ENCODE measurements at places on chromosomes 2 and 18. TPM values are rescaled to one million over a fixed set of nuclear protein-coding genes. Genes with fewer than 3 reads are reported as not detected.
A peak's percentile ranks its signal among the peaks of the same experiment; 100 is the strongest.

Gene AGXT
- total RNA-seq: not detected

Gene RAPGEF4
- total RNA-seq: 0.87 TPM

Gene THSD7B
- total RNA-seq: under 0.01 TPM

Gene TRIM43
- total RNA-seq: not detected

Gene PJVK
- total RNA-seq: 1.6 TPM

Gene ADRA2B
- not detected for total RNA-seq

Gene HTR2B
- total RNA-seq: not detected

Gene COL4A4
- total RNA-seq: 0.55 TPM

Gene SMAD7
- total RNA-seq: 7.9 TPM

DNA sequence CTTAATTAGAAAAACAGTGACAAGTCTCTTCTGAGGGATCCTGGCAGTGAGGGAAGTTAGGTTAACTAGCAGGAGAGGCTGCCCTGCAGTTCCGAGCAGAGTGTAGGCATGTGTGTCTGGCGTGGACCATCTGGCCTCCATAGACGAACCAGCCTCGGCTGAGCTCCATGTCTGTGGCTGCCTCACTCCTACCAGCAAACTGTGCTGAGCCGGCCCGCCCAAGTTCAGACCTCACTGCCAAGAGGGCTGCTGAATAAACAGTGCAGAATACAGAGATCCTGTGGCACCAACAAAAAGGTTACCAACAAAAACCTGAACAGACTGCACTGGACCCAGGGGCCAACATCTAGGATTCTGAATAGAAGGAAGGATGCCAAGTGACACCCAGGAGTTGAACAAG lies 27.3 kb downstream of the INO80C start:
- H3K4me1 ChIP-seq: peaks cover 14% of the 10 kb centered on the region
- no peaks in the 10 kb centered on the region for H3K27me3 ChIP-seq
- H3K4me3 ChIP-seq: no peak overlapping the region
- DNase-seq: no peak

GRCh38 chr2:180733330-180733729 lies 247.1 kb upstream of the UBE2E3 start:
- no peak overlapping the region for H3K27ac ChIP-seq
- no peak overlapping the region for H3K4me3 ChIP-seq
- H3K27me3 ChIP-seq: no peaks in the 10 kb centered on the region
- H3K36me3 ChIP-seq: no peaks in the 10 kb centered on the region

DNA sequence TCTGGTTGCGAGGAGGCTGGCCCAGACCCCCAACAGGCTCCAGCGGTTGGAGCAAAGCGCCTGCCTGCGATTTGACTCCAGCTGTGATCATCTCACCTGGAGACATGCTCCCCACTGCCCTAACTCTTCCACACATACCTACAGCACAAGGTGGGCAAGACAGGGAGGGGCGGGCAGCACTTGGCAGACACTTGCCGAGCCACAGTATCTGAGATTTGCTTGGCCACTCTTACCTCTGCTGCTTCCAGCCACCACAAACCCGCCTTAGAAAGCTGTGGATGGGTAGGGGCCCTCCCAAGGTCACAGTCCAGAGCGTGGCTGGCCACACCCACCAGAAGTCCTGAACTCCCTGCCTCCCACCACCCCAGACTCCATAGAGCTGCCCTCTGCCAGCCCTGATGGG lies 8.2 kb downstream of the CYP26B1 start:
- H3K4me1 ChIP-seq: peaks cover 11% of the 10 kb centered on the region
- H3K4me3 ChIP-seq: no peak overlapping the region
- H3K27ac ChIP-seq: no peak overlapping the region
- no peaks in the 10 kb centered on the region for H3K36me3 ChIP-seq
- H3K27me3 ChIP-seq: no peaks in the 10 kb centered on the region

DNA sequence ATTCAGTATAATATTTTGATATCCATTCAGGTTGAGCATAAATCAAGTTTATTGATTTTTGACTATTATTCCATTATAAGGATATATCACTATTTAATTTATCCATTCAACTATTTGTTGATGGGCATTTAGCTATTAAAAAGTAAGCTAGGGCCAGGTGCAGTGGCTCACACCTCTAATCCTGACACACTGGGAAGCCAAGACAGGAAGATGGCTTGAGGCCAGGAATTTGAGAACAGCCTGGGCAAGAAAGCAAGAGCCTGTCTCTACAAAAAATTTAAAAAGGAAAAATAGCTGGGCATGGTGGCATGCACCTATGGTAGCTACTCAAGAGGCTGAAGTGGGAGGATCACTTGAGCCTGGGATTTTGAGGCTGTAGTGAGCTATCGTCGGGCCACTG lies 183.5 kb downstream of the HNMT start:
- no peak overlapping the region for H3K4me3 ChIP-seq
- H3K36me3 ChIP-seq: no peaks in the 10 kb centered on the region
- DNase-seq: no peak

DNA sequence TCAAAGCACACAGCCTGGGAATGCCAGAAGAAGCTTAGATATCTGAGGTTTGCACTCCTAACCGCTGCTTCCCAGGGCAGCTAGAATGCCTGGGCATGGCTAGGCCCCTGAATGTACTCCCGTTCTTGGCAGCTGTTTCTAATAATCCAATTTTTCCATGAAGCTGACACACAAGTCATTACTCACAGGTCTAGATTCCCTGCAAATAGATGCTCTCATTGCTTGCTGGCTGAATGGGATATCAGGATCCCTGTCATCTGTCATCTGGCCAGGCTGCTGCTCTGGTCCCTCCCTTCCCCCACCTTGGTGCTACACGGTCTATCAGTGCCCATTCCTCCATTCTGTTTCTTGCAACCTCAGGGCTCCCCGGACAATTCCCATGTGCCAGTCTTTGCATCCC lies 40.7 kb upstream of the TEX51 start:
- H3K27ac ChIP-seq: no peak overlapping the region
- DNase-seq: no peak
- 0 out of 2 replicates have a peak, but pooled peaks cover 5% of the 10 kb centered on the region for H3K27me3 ChIP-seq
- no peak overlapping the region for H3K4me3 ChIP-seq
- H3K36me3 ChIP-seq: no peaks in the 10 kb centered on the region

DNA sequence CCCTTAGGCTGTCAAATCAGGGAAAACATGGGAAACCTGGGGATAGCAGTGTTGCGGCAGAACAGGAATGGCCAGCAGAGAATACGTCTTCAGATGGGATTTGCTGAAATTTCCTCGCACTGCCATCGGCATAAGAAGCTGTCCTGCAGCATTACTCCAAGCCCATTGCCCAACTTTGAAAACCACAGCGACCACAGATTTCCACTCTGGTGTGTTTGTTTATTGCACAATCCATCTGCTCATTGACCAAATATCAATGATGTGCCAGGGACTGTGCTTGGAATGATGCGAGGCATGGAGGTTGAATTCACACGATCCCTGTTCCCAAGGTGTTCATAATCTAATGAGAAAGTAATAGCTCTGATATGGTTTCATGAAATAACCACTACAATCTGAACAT lies 383.3 kb upstream of the MYT1L start:
- H3K27ac ChIP-seq: no peak overlapping the region
- H3K36me3 ChIP-seq: no peaks in the 10 kb centered on the region
- H3K27me3 ChIP-seq: peaks cover 68% of the 10 kb centered on the region

DNA sequence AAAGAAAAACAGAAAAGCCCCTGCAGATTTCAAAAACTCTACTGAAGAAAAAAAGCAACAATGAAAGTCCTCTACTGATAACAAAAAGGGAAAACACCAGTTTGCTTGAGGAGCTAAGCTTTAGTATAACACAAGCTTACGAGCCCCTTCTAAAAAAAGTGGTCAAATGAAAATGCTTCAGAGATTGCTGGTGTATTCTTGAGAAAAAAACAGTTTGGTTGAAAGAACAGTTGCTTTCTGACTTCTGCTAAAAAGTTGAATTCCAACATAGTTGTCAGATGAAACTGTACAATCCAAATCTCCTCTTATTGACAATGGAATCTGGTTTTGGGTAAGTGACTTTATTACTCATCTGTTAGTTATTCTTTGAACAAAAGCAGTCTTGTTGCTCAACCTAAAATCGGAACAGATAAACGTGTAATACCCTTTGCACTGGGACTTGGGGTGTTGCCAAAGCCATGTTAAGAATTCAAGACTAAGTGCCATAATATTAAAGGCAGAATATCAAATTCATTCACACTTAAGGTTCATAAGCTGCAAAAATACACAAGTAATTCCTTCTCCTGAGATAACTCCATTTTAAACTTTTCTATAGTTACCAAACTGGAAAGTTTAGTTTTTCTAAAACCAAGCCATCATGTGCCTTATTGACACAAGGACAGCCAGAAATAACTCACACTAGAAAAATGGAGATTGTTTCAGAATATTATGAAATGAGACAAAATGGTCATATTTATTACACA lies 45.3 kb upstream of the SPAG16 start:
- H3K36me3 ChIP-seq: no peaks in the 10 kb centered on the region
- peak overlapping the region; percentile 51 for H3K4me3 ChIP-seq
- peaks cover 26% of the 10 kb centered on the region for H3K4me1 ChIP-seq
- DNase-seq: peak; percentile 90
- peak overlapping the region; percentile 78 for H3K27ac ChIP-seq

DNA sequence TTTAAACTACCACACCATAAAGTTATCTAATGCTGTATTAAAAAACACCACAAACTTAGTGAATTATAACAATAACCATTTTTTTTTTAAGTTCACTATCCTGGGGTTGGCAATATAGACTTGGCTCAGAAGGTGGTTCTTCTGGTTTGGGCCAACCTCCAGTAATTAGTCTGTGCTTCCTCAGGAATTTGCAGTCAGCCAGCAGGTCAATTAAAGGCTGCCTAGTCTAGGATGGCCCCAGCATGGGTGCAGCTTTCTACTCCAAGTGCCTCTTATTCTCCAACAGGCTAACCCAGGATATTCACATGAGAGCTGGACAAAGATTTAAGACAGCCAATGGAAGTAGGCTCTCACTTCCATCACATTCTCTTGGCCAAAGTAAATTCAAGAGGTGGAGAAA lies 379.1 kb upstream of the FIGN start:
- no peak overlapping the region for H3K4me3 ChIP-seq
- H3K27ac ChIP-seq: no peak overlapping the region
- no peaks in the 10 kb centered on the region for H3K36me3 ChIP-seq
- H3K4me1 ChIP-seq: no peaks in the 10 kb centered on the region
- peaks cover 30% of the 10 kb centered on the region for H3K27me3 ChIP-seq

DNA sequence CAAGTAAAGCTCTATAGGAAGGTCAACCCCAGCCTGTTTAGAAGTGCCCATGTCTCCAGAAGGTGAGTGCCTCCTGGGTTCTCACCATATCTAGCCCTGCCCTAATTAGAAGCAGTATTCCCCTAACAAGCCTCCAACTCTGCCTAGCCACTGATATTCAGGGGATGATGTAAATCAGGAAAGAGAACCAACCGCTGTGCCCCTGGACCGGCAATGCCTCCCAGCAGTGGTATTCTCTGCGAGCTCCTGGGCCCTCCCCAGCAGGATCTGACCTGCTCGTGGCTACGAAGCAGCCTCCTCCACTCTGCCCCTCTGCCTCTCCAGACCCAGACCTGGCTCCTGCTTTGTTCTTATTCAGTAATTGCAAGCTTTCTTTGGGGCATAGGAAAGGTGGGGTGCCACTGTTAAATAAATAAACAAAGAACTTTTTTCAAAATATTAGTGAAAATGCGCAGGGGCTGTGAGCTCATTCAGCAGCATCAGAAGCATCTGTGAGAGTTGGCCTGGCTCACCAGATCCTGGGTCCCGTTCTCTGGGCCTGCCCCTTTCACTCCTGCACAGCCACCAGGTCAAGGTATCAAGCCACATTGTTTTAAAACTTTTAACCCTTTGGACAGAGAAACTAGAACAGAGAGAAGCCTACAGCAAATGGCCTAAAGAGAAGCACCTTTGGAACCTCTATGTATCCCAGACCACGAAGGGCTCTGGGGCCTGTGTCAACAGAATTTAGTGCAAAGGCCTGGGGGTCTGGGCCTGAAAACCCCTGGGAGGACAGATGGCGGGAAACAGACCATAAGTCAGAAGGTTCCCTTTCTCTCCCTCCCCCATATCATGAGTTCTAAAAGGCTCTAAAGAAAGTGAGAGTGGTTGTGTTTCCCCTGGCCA lies 11.9 kb downstream of the MREG start:
- H3K27me3 ChIP-seq: no peaks in the 10 kb centered on the region
- peaks cover 38% of the 10 kb centered on the region for H3K4me1 ChIP-seq
- H3K27ac ChIP-seq: no peak overlapping the region
- H3K36me3 ChIP-seq: peaks cover 11% of the 10 kb centered on the region
- no peak for DNase-seq

DNA sequence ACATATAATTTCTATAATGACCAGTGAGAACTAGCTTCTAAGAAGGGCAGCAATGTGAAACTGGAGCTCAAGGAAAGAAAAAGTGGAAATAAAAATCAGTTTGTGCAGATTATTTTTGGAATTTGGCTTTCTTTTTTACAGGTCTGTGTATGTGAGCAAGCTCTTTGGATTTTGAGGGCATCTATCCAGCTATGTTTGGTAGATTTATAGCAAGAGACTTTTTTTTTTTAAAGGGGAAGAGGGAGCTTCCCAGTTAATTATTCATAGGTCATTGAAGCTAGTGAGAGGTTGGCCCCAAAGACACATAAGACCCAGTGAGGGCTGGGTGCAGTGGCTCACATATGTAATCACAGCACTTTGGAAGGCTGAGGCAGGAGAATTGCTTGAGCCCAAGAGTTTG lies 24.0 kb upstream of the COLEC12 start:
- peak; percentile 23 for DNase-seq
- no peak overlapping the region for H3K27ac ChIP-seq
- peaks cover 10% of the 10 kb centered on the region for H3K27me3 ChIP-seq
- no peak overlapping the region for H3K4me3 ChIP-seq
- 0 out of 2 replicates have a peak, but pooled peaks cover 8% of the 10 kb centered on the region for H3K4me1 ChIP-seq
- H3K36me3 ChIP-seq: no peaks in the 10 kb centered on the region

DNA sequence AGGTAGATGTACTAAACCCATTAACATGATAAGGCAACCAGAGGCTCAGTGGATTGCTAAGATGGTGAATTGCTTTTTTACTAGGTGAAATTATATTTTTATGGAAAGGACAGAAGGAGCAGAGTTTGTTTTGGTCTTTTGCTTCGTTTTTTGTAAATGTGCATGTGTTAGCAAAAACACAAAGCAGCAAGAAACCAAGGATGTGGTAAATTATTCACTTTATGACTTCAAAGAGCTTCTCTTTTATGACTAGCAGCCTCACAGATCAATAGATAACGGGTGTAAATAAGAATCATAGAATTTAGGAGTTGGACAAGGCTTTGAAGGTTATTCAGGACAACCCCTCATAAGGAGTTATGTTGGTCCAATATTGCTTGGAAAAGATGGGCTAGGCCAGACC lies 615.0 kb downstream of the DPP10 start:
- no peak for DNase-seq
- H3K27me3 ChIP-seq: no peaks in the 10 kb centered on the region
- no peaks in the 10 kb centered on the region for H3K36me3 ChIP-seq
- H3K27ac ChIP-seq: no peak overlapping the region

DNA sequence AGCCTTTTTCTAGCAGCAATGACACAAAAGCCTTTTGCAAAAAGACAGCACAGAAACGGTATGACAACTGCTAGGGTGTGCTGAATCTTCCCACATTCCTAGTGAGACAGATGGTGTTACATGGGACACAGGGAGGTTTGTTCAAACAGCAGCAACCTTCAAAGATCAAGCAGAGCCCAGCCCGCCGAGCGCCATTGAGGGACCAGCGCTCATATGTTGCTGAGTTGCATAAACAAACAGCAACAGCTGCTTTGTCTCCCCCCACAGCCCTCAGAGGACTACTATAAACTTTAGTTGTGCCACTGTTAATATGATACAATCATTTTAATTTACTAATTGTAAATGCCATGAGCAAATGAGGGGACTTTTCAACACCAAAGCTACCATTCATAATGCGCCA lies 117.7 kb downstream of the ZEB2 start:
- H3K4me3 ChIP-seq: no peak overlapping the region
- H3K36me3 ChIP-seq: no peaks in the 10 kb centered on the region
- H3K4me1 ChIP-seq: no peaks in the 10 kb centered on the region

GRCh38 chr2:51667679-51668078 lies 635.7 kb upstream of the NRXN1 start:
- no peaks in the 10 kb centered on the region for H3K27me3 ChIP-seq
- H3K27ac ChIP-seq: no peak overlapping the region
- H3K4me1 ChIP-seq: no peaks in the 10 kb centered on the region
- DNase-seq: no peak
- H3K36me3 ChIP-seq: no peaks in the 10 kb centered on the region
